ENCODE measurements at places on chromosomes 5 and 9.

DNA sequence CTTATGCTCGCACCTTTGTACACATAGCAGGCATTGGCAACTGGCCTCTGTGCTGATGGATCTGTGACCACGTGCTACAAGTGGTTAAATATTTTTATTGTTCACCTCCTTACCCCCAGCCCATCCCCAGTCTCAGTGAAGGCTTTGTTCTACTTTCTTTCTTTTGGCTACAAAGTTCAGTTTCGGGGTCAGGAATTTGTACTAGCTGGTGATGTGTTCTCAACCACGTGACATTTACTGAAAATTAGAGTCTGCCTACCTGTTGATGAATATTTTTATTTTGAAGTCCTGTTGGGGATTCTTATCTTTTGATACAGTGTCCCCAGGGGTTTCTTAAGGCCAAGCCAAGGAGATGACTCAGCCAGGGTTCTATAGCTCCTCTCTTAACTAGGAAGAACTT is 47.8 kb downstream of the C9orf57 start:
- DNase-seq: no peak

GRCh38 chr9:69815313-69815712 is 5.3 kb upstream of the CFAP95 start:
- DNase-seq: no peak

DNA sequence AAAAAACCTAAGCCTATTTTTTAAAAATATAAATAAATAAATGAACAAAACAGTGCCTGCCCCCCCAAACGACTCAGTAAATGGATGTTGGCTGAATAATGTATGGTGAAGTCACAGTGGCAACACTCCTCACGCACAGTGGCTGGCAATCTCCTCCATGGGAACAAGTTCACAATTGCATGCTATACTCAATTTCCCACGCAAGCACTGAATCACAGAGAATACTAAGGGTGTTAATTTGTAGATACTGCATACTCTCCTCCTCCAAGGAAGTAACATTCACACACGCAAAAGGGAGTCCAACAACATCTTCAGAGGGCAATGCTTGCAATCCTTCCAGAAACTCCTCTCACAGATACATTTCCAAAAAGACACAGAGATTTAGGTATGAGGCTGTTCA is 47.5 kb downstream of the SERINC5 start:
- DNase-seq: peak; percentile 19

- DNase-seq: no peak
Observed at GRCh38 chr9:133477992-133478850, 678 bp downstream of the SLC2A6 start.

DNA sequence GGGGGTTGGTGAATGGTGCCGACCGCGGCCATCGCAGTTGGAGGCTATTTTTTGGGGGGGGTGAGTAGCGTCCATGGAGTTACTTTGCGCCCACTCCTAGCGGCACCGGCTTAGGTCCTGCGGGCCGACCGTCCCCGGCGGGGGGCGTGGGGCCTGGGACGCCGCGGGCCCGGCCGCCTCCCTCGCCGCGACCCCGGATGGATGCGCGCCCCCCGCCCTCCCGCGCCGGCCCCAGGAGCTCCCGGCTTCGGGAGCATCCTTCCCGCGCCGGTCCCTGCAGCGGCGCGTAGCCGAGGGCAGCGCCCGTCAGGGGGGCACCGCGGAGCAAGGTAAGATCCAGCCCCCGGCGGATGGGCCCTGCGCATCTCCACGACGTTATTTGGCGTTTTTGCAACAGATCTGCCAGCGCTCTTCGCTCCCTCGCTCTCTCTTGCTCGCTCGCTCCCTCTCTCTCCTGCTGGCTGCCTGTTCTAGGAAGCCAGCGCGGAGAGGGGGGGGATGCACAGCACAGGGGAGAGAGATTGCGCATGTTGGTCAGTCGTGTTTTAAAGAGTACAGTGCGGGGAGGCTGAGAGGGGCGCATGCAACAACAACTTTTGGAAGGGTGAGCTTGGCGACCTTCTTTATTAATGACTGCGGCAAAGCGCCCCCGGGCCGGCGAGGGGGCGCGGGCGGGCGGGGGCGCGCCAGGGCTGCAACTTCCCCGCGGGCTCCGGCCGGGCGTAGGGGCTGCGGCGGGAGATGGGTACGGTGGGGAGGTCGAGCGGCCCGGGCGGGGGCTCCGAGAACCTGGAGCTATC is 413 bp downstream of the JADE2 start:
- peak; percentile 52 for DNase-seq

GRCh38 chr5:34843497-34843896 is 4.5 kb downstream of the TTC23L start:
- DNase-seq: no peak

- DNase-seq: no peak
Observed at GRCh38 chr9:137482094-137482781, 23.1 kb upstream of the NSMF start.

- DNase-seq: no peak
Observed at GRCh38 chr5:95595289-95595931, 24.5 kb upstream of the GPR150 start.

- no peak for DNase-seq
Observed at GRCh38 chr9:82911996-82912395, 150.9 kb downstream of the RASEF start.

DNA sequence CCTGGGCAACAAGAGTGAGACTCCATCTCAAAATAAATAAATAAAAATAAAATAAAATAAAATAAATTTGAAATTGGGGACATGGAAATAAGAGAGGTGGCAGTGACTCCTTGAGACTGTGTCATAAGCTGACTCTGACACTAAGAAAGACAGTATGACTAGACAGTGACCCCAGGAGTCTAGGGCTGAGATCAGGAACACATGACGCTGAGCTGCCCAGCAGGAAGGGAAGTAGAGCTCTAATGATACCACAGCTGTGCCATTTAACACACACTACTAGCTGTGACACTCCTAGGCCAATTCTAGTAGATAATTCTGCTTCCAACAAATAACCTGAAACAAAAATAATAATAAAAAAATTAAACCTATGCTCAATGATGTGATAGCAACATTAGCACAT is 293.0 kb downstream of the SEC61B start:
- DNase-seq: no peak

DNA sequence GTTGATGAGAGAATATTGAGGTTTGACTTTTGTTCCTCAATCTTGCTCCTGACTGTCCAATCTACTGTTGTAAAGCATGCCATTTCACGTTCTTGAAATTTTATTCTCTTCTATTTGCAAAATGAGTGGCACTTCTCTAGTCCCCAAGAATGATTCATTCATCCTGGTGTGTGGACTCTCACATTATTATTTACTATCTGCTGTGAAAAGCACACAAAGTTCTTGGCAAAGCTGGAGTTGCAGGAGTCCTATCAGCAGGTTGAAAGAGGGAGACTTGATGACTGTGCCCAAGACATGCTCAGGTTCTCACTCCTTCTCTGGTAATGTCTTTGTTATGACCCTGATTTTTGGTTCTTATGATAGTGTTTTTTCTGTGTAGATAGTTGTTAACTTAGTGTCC is 382.6 kb downstream of the DMRTA1 start:
- no peak for DNase-seq

GRCh38 chr9:14294659-14295058 is 19.3 kb downstream of the NFIB start:
- no peak for DNase-seq

DNA sequence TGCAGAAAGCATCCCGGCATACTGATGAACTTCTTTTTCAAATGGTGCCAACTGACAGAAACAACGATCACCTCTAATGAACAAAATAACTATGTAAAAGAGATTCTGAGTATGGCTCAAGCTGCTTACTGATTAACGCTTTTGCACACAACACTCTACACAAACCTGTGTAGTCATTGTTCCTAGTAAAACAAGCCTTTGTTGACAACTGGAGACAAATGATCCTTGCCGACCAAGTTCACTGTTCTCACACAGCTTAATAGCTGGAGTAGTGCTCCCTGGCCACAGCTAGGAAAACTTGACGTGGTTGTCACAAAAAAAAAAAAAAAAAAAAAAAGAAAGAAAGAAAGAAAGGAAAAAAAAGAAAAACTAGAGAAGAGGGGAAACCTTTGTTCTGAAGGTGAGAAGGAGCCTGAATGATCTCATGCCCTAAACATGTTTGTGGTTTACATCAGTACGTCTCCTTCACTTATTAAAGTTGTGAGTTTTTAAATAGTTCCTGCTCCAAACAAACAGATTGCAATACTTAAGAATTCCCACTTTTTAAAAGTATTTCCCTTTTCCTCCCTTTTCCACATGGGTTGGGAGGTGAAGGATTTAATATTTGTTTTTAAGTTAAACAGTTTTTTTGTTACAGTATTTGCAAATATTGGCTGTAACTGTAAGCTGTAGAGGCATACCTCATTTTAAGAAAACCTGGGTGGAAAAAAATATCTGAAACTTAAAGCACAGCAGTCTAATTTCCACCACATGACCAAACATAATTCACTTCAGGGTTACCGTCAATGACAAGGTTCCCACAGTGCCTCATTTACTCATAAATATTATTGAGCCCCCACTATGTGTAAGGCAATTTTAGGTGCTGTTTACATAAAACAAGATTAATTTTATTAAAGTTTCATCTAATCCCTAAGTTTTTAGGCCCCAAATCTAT is 63.7 kb downstream of the GLIS3 start:
- no peak for DNase-seq

GRCh38 chr5:81359108-81359507 is 34.8 kb downstream of the ACOT12 start:
- no peak for DNase-seq

DNA sequence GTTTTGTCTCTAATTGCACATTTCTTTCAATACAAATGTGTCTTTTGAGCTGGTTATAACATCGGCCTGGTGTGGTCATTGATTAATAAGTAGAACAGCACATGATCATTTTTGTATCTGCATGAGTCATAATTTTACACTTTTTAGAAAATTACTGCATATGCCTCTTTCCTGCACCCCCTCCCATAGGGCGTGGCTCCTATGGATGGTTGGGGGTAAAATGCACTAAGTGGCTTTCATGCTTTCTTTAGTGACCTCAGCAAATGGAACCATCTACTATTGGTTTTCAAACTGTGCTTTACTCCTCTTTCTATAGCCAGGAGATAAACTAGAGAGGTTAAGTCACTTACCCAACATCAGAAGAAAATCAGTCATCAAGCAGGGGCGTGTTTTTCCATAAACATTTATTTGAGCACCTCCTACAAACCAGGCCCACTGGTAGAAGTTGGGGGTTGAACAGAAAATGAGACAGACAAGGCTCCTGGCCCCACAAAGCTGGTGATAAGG is 3.8 kb downstream of the ANXA6 start:
- DNase-seq: no peak

GRCh38 chr5:144945503-144945902 is 774.8 kb downstream of the KCTD16 start:
- DNase-seq: no peak

DNA sequence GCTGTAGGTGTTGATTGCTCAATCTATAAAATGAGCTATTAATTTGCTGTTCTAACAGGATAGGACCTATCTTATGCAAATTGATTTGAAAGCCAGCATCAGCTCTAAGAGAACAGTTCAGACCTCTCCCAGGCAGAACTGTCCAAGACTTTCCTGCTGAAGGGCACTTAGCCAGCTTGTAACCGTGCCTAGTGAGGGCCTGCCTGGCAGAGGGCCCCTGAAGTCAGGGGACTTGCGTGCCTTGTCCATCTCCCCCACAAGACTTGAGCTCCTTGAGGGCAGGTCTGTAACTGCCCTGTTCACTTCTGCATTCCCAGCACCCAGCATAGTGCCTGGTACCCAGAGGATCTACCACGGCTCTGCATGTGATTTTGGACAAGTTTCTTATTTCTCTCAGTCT is 293.4 kb downstream of the CDK5RAP2 start:
- DNase-seq: no peak

DNA sequence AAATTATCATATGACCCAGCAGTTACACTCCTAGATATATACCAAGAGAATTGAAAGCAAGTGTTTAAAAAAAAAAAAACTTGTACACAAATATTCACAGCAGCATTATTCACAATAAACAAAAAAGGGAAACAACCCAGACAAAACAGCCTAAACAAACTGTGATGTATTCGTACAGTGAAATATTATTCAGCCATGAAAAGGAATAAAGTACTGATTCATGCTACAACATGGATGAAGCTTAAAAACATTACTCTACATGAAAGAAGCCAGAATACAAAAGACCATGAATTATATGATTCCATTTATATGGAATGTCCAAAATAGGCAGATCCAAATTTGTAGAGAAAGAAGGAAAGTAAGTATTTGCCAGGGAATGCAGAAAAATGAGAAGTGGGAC is 161.1 kb downstream of the CWC27 start:
- DNase-seq: no peak

- DNase-seq: no peak
Observed at GRCh38 chr9:137783521-137783920, 94.1 kb upstream of the CACNA1B start.

DNA sequence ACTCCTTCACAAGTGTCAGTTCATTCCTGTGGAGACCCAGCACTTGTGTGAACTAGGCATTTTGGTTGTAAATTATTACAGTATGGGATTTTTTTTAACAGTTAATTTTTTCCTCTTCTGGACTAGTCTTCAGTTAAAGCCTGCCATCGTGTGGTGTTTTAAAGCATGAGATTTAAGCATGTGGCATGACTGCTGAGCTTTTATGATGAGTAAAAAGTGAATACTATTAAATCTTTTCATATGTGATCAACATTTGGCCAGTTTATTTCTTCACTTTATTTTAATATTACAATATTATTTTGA is 25.0 kb downstream of the LMNB1 start:
- DNase-seq: no peak

DNA sequence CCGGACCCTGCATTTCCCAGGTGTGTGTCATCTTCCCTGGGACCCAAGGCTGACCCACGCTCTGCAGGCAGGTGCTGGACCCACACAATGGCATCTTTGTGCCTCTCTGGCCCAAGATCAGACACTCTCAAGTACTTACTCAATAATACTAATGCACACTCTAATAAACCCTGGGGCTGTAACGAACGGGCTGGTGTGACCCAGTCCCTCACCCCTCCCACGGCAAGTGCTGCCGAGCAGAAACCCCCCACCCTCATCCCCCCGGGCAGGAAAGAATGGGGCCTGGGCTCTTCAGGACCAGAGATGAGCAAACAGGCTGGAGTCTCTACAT is 1.1 kb upstream of the OBP2B start:
- DNase-seq: no peak

GRCh38 chr5:72451741-72452505 is 55.3 kb downstream of the ZNF366 start:
- DNase-seq: no peak

- no peak for DNase-seq
Observed at GRCh38 chr9:128162215-128163026, 2.4 kb downstream of the BBLN start.

DNA sequence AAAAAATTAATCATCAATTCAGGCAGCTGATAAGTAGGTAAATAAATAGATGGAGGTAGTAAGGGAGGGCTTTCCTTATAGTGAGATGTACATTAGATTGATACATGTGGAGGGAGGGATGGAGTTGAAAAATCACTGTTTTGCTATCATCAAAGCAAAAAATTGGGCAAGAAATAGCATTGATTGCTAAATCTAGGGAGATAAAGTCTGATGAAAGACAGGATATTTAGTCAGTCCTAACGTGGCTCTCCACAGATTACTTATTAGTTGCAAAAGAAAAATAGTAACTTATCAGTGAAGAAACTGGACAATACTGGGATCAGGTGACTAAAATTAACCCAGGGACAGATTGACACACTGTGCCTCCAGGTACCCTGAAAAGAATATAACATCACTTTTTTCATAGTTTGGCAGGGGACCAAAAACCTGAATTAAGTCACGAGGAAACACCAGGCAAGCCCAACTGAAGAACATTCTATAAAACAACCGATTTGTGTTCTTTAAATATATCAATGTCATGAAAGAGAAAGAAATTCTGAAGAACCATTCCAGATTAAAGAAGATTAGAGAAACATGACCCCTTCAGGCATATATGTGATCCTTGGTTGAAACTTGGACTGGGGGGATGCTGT is 27.1 kb upstream of the GOLPH3 start:
- DNase-seq: no peak

All from nucleus accumbens (tissue), 56 donors.